Stimulated activated CD8-positive, alpha-beta memory T cell treated with anti-CD3 and anti-CD28 coated beads, Interleukin-2, amount 100 ng/mL, for 1 hour (primary cell): ENCODE measurements at places on chromosomes 4 and X.

- no peak for DNase-seq
Observed at GRCh38 chr4:33073811-33074210, 2353.6 kb downstream of the PCDH7 start.

DNA sequence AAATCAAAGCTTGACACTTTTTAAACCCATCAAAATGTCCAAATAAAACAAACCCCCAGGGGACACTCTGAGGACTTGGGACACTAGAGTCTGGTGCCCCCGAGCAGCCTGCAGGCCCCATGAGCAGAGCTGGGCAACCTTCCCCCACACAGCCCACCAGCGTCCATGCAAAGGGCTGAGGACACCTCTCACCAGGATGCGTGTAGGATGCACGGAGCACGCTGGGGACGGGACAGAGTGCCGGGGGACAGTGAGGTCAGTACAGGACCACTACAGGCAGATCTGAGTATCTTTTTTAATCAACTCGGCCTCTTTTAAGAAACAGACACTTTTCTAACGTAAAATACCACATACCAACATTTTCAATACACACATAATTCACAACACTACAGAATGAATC is 6.9 kb downstream of the GAK start:
- no peak for DNase-seq

DNA sequence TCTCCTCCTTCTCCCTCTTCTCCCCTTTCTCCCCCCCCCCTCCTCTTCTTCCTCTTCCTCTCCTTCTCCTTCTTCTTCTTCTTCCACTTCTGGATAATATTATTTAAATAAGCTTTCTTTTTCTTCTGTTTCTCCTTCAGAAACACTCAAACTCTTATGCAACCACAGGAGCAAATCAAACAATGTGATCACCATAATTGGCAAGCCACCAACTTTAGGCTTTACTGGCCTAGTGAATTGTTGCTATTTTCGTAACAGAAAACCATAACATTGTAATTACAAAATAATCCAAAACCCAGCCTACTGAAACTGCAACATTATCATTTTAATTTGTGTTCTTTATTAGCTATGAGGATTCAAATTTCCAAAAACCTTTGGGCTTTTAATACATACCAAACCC is 14.3 kb downstream of the DCAF8L1 start:
- DNase-seq = no peak

GRCh38 chrX:113594123-113594841 is 753.7 kb upstream of the AMOT start:
- DNase-seq = no peak

DNA sequence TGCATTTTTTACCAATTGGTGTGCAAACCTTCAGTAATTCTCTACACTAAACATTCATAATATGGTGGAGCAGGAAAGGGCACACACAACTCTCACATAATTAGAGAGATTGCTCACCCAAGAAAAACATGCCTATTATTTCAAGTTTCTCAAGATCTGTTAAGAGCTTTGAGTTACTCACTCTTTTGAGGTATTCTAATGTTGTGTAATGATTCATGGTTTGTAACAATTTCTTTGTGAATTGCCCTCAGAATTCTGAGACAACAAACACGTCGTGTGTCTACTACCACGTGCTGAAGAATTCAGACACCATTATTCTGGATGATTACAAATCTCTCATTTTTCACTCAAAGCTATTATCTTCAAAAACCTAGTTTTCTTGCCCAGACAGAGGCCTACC is 82.8 kb downstream of the PDGFC start:
- no peak for DNase-seq

DNA sequence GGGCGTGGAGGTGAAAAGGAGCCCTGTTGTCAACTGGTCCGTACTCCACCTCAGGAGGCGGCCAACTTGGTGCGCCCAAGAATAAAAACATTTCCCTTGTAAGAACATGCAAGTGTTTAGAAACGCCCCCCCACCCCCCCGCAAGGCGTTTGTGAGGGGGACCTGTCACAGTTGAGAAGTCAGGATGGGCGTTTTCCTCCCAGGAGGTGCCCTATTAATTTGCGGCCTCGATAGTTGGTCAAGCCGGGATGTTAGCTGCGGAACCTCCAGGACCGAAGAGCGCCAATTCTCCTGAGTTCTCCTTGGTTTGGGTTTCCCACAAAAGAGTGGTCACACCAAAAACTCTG is 651 bp upstream of the SAP30 start:
- peak; percentile 43 for DNase-seq

DNA sequence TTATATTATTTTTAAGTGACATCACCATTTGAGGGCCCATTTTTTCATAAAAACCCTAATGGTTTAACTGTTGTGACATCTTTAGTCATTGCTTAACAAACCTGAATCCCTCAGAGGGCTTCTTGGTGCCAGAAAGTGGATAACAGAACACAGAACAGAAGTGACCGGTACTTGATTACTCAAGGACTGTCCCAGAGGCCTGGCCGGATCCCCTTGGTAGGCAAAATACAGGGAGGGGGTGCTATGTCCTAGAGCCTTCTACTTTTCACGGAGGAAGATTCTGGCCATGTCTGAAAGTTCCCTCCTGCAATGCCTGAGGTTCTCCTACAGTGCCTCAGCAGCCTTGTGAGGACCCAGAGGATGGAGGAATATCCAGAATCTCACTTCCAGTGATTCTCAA is 94.3 kb upstream of the DCLK2 start:
- no peak for DNase-seq

- no peak for DNase-seq
Observed at GRCh38 chr4:37884855-37885487, 5.9 kb upstream of the TBC1D1 start.

- DNase-seq = no peak
Observed at GRCh38 chr4:47652092-47652491, 167.0 kb downstream of the ATP10D start.

DNA sequence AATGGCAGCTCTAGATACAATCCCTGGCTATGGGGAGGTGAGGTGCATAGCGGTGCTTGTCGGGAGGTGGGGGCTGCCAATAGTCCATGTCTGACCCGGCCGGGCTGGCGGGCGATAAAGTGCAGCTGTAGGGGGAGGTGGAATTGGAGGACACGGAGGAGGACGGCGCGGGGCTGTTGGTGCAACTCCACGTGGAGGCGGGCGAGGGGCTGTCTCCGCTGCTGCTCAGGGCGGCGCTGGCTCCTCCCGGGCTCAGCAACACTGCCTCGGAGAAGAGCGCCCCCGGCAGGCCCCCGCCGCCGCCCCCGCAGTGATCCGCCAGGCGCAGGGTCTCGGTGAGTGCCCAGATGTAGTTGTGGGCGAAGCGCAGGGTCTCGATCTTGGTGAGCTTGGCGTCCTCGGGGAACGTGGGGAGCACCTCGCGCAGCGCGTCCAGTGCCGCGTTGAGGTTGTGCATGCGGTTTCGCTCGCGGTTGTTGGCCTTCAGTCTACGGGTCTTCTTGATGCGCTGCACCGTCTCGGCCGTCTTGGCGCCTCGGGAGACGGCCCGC is 1.3 kb downstream of the NEUROG2 start:
- no peak for DNase-seq

DNA sequence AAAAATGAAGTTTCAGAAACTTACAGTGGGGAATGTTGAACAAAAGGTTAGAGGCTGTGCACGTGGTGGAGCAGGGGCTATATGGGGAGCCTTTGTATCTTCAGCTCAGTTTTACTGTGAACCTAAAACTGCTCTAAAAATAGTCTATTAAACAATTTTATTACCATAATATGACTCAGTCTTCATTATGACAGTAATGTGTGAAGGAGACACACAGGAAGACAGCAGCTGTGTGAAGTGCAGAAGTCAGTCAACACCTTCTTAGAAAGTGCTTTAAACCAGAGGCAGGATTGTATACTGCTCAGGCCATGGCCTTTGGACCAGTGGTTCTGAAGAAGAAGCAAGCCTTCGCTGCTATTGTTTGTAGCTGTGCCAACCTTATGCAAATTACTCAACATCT is 89.7 kb downstream of the ARHGAP10 start:
- DNase-seq = no peak

DNA sequence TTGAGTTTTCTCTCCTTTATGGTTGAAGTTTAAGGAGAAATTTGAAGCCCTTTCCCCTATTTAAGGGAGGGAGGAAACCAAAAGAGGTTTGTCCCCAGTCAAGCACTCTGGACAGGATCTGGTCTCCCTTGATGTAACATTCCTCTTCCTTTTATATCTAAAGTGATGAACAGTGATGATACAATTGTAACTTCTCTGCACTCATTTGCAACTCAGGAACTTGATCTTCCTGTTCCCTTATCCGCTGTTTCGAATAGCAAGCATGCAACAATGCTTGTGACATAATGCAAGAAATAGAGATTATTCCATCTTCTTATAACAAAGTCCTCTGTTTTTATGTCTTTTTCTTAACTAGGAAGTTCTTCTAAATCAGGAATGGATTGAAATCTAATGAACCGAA is 18.3 kb downstream of the ALPK1 start:
- DNase-seq = no peak

DNA sequence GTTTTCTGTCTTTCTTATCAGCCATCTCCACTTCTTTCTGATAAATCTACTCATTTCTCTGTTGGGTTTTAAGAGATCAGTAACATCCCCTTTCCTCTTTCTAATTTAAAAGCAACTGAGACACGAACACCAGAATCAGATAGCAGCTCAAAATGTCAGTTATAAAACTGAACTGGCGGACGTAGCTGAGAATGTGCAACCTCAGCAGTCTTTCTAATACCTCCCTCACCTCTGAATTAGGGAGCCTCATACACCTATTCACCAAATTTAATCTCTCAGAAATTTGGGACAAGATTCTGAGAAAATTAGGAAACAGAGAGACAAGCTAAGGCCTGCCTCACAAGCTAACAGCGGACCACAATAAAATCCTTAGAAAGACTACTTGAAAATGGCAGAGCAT is 52.0 kb upstream of the ACSL4 start:
- DNase-seq = no peak

DNA sequence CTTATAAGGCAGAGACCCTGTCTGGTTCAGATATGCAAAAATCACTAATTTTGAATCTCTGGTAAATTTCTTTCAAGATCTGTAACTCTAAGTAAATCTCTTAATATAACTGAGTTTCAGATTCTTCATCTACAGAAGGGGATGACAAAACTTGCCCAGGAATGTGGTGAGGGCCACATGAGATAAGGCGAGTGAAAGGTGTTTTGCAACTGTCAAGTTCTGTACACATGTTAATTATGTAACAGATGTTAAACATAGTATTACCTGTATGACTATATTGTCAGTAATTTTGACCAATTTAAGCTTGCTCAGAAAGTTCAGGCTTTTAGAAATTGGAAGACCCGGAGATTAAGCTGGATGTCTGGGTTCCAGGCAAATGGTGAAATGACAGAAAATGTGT is 549 bp upstream of the GLRB start:
- DNase-seq = no peak

DNA sequence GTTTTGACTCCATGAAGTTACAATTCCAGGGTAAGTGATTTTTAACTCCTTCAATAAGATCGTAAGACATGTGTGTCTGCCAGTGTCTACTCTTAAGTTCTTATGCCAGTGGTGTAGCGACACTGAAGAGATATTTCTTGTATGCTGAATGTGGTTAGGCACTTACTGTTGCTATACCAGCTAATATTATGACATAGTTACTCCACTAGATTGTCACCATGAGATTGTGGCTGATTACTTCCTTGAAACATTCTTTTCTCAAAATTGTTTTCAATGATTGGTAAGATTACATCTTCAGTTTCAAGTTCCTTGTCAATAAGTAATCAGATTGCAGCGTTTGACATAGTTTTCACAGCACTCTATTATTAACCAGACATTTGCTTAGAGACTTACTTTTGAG is 60.6 kb upstream of the PAGE5 start:
- DNase-seq = no peak

DNA sequence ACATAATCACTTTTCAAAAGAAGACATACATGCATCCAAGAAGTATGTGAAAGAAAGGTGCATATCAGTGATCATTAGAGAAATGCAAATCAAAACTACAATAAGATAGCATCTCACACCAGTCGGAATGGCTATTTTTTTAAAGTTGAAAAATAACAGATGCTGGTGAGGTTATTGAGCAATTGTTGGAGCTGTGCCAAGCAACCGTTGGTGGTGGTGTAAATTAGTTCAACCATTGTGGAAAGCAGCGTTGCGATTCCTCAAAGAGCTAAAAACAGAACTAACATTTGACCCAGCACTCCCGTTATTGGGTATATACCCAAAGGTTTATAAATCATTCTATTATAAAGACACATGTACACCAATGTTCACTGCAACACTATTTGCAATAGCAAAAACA is 14.2 kb downstream of the COX7B2 start:
- no peak for DNase-seq

DNA sequence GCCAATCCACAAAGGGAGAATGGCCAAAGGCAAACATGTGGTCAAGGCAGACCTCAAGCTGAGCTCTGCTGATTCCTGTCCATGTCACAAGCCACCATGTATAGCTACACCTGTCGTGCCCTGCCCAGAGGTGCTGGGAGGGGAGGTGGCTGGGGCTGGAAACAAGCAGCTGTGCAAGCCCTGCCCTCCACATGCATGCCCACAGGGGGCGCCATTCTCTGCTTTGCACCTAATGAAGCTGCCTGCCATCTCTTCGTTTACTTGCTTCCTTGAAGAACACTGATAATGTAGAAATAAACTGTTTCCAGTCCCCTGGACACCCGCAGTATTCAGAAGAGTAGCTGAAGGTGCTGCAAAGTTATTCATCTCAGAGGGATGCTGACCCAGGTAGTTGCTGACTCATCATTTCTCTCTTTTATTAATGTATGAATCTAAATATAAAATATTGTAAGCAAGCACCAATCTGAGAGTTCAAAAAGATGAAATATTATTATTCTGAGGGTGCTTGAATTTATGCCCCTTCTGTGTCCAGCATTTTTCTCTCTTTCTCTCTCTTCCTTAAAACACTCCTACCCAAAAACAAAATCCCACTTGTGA is 278.6 kb downstream of the ADGRA3 start:
- peak; percentile 0 for DNase-seq

DNA sequence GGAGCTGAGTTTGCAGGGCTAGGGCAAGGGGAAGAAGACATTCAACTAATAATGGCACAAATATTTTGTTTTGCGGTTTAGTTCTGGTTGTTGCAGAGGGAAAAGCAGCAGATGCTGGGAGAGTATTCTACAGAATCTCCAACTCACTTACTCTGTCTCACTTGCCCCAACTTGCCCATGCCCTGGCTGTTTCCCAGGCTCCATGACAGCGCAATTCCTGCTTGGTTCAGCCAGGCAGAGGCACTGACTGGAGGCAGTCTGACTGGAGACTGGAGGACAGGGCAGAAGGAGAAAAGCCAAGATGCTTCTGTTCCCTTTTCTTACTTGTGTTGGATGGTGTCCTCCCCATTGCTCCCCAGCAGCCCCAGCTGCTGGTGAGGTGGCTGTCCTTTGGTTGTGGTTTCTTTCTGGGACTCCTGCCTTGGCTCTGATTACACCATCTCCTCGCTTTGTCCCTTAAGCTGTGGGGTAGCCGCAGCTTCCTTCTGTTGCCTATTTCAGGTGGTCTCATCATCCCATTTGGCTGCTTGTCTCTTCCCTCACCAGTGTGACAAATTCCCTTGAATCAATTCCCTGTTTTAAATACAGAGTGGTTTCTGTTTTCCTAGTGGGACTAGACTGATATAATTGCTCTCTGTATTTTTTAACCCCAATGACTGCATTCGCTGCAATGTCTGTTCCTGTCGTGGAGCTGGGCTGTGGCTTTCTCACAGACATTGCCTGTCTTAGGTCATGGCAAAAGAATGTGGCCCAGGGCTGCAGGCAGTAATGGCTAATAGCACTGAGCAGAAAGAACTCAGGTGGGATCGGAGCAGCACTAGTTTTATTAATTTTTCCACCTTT is 24.2 kb upstream of the RASL11B start:
- DNase-seq = no peak
